H1 (cell line): ENCODE measurements at places on chromosomes 12 and 14. TPM values are rescaled to one million over a fixed set of nuclear protein-coding genes. Genes with fewer than 3 reads are reported as not detected.

GRCh38 chr12:27338473-27338872 is 5.8 kb downstream of the BMAL2 start:
- DNase-seq = no peak
- no peak overlapping the region for H3K27ac ChIP-seq
- no peaks in the 10 kb centered on the region; the same call in 1 of the 2 replicates for H3K27me3 ChIP-seq
- H3K36me3 ChIP-seq = no peaks in the 10 kb centered on the region
- no peaks in the 10 kb centered on the region for H3K4me1 ChIP-seq

GRCh38 chr14:37203423-37203822 is 5.7 kb downstream of the MIPOL1 start:
- no peaks in the 10 kb centered on the region for H3K36me3 ChIP-seq
- H3K4me3 ChIP-seq = no peak overlapping the region
- peaks cover 3% of the 10 kb centered on the region; the same call in 1 of the 2 replicates for H3K4me1 ChIP-seq
- H3K27me3 ChIP-seq = no peaks in the 10 kb centered on the region

GRCh38 chr14:77296906-77297305 is 23.8 kb downstream of the POMT2 start:
- H3K27me3 ChIP-seq = no peaks in the 10 kb centered on the region
- H3K4me3 ChIP-seq = no peak overlapping the region
- peaks cover 14% of the 10 kb centered on the region for H3K36me3 ChIP-seq
- no peaks in the 10 kb centered on the region for H3K4me1 ChIP-seq

Gene KRT71
- not detected in 2 replicates for total RNA-seq

GRCh38 chr14:105118646-105119407 is 49.7 kb downstream of the JAG2 start:
- H3K4me1 ChIP-seq = no peaks in the 10 kb centered on the region
- DNase-seq = no peak
- H3K4me3 ChIP-seq = no peak overlapping the region
- no peak overlapping the region for H3K27ac ChIP-seq

- no peak overlapping the region for H3K4me3 ChIP-seq
- DNase-seq = no peak
- H3K27me3 ChIP-seq = no peaks in the 10 kb centered on the region
- no peak overlapping the region for H3K27ac ChIP-seq
- 0 out of 2 replicates have a peak, but pooled peaks cover 3% of the 10 kb centered on the region for H3K36me3 ChIP-seq
Measured at GRCh38 chr12:51760231-51760630, 88.3 kb downstream of the FIGNL2 start.

GRCh38 chr12:107328442-107329133 is 235.2 kb upstream of the CRY1 start:
- H3K36me3 ChIP-seq = no peaks in the 10 kb centered on the region
- H3K27ac ChIP-seq = no peak overlapping the region
- H3K27me3 ChIP-seq = no peaks in the 10 kb centered on the region
- DNase-seq = no peak
- peaks cover 8% of the 10 kb centered on the region; the same call in 1 of the 2 replicates for H3K4me1 ChIP-seq

GRCh38 chr12:29425722-29426121 is 44.8 kb upstream of the ERGIC2 start:
- no peaks in the 10 kb centered on the region for H3K27me3 ChIP-seq
- no peaks in the 10 kb centered on the region for H3K4me1 ChIP-seq

Gene TMEM229B
- 0.50 and 0.73 TPM in 2 replicates for total RNA-seq

Gene TOMM20L
- total RNA-seq = not detected in 2 replicates

Gene RNU7-1
- total RNA-seq = not detected in 2 replicates
